T-helper 17 cell (primary cell): ENCODE measurements at places on chromosomes 11 and 22. TPM values are rescaled to one million over a fixed set of nuclear protein-coding genes. Genes with fewer than 3 reads are reported as not detected.

The HEPN1 gene
- total RNA-seq, result not detected

- H3K4me3 ChIP-seq, result no peak overlapping the region
- no peak for DNase-seq
- no peak overlapping the region for H3K27ac ChIP-seq
- no peaks in the 10 kb centered on the region for H3K36me3 ChIP-seq
- no peaks in the 10 kb centered on the region for H3K27me3 ChIP-seq
Measured at GRCh38 chr11:26105762-26106423, 226.0 kb upstream of the ANO3 start.

DNA sequence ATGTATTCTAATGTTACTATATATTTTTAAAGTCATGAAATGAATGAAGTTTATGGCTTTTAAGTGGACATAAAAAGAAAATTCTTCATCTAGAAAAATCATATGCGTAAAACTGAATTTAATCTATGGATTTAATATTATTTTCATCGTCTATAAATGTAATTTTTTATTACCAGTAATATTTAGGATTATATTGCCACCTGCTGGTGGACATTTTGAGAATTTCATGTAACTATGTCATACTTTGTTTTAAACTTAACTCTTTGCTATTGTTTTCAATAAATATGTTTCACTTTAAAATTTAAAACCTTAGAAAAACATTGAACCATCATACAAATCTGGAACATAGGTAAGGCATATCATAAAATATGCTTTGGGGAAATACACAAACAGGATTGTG, 66.5 kb upstream of the CEP126 start:
- peaks cover 24% of the 10 kb centered on the region for H3K27me3 ChIP-seq
- DNase-seq, result no peak
- H3K4me3 ChIP-seq, result no peak overlapping the region
- H3K27ac ChIP-seq, result no peak overlapping the region
- no peaks in the 10 kb centered on the region for H3K36me3 ChIP-seq
- peaks cover 2% of the 10 kb centered on the region for H3K4me1 ChIP-seq

The PATE2 gene
- total RNA-seq, result not detected

The AGBL2 gene
- 8.2 TPM for total RNA-seq

- H3K36me3 ChIP-seq, result no peaks in the 10 kb centered on the region
- DNase-seq, result no peak
- no peaks in the 10 kb centered on the region for H3K27me3 ChIP-seq
- H3K4me1 ChIP-seq, result no peaks in the 10 kb centered on the region
Measured at GRCh38 chr11:84564180-84564866, 1062.8 kb downstream of the DLG2 start.

The SAA4 gene
- total RNA-seq, result not detected

The OR51B2 gene
- total RNA-seq, result not detected

GRCh38 chr11:2886191-2886894, 768 bp upstream of the CDKN1C start:
- peaks cover 18% of the 10 kb centered on the region for H3K4me1 ChIP-seq
- H3K27ac ChIP-seq, result no peak overlapping the region
- peak overlapping the region; percentile 79 for H3K4me3 ChIP-seq

GRCh38 chr22:19844377-19845053, 10.2 kb downstream of the GNB1L start:
- no peaks in the 10 kb centered on the region for H3K36me3 ChIP-seq
- H3K4me3 ChIP-seq, result peak overlapping the region; percentile 41
- peaks cover 13% of the 10 kb centered on the region for H3K4me1 ChIP-seq
- H3K27ac ChIP-seq, result no peak overlapping the region
- H3K27me3 ChIP-seq, result no peaks in the 10 kb centered on the region

GRCh38 chr11:118170882-118171268, 5.6 kb downstream of the SCN2B start:
- no peaks in the 10 kb centered on the region for H3K36me3 ChIP-seq
- H3K27ac ChIP-seq, result no peak overlapping the region
- no peak for DNase-seq
- peaks cover 8% of the 10 kb centered on the region for H3K4me1 ChIP-seq
- H3K27me3 ChIP-seq, result peaks cover 28% of the 10 kb centered on the region

- H3K36me3 ChIP-seq, result peaks cover 12% of the 10 kb centered on the region
- DNase-seq, result no peak
- peaks cover 26% of the 10 kb centered on the region for H3K4me1 ChIP-seq
- H3K27ac ChIP-seq, result peak overlapping the region; percentile 94
- no peaks in the 10 kb centered on the region for H3K27me3 ChIP-seq
- peak overlapping the region; percentile 96 for H3K4me3 ChIP-seq
Measured at GRCh38 chr11:6483015-6483414, 1.7 kb downstream of the TIMM10B start.

The LSP1 gene
- total RNA-seq, result 299 TPM

The EIF1AD gene
- total RNA-seq, result 85.2 TPM

The PRRG4 gene
- 0.07 TPM for total RNA-seq

DNA sequence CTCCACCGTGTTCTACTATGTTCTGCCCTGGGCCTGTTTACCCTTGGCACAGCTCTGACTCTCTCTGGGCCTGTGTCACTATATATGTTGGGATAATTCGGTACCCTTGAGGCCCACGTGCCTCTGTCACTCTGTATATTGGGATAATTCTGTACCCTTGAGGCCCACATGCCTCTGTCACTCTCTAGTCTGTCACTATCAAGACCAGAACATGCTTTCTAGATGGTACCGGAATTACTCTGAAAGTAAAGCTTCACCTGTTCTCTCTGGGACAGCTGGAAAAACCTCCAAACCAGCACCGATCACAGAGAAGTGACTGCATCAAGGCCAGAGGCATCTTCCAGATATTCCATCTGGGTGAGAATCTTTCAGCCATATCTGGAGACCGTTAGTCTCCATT, 9.3 kb upstream of the FCHSD2 start:
- H3K36me3 ChIP-seq, result no peaks in the 10 kb centered on the region
- DNase-seq, result no peak
- peaks cover 49% of the 10 kb centered on the region for H3K4me1 ChIP-seq

DNA sequence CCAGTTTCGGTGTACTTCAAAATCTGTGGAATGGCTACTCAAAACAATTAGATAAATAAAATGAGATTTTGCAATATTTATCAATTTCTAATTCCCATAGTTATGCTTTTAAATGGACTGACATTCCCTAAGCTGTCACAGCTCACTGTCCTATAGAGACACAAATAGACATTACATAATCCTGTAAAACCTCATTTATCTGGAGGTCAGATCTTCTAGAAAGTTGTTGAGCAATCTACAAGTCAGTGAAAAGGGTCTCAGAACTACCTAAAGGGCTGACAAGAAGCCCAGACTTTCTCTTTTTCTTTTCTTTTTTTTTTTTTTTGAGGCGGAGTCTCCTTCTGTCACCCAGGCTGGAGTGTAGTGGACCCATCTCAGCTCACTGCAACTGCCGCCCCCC, 12.0 kb downstream of the ALG8 start:
- H3K27me3 ChIP-seq, result no peaks in the 10 kb centered on the region
- H3K4me3 ChIP-seq, result no peak overlapping the region
- H3K27ac ChIP-seq, result no peak overlapping the region
- no peaks in the 10 kb centered on the region for H3K36me3 ChIP-seq
- no peak for DNase-seq

The CTSC gene
- 52.8 TPM for total RNA-seq

DNA sequence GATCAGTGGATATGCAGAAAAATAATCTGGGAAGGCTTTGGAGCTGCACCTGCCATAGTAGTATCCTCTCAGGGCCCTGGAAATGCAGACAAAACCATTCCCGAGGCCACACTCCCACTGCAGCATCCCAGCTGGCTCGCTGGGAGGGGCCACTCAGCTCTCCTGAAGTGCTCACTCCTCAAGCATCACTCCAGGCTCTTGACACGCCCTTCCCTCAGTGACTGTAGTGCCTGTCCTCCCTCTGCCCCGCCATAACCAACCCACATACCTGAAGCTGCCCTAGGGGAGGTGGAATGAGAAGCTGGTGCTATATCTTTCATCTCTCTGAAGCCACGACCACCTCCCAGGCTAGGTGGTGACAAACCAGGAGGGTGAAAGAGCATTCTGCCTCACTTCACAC, 4.8 kb downstream of the DSCAML1 start:
- H3K27ac ChIP-seq, result no peak overlapping the region
- no peaks in the 10 kb centered on the region for H3K36me3 ChIP-seq
- H3K27me3 ChIP-seq, result peaks cover 88% of the 10 kb centered on the region

DNA sequence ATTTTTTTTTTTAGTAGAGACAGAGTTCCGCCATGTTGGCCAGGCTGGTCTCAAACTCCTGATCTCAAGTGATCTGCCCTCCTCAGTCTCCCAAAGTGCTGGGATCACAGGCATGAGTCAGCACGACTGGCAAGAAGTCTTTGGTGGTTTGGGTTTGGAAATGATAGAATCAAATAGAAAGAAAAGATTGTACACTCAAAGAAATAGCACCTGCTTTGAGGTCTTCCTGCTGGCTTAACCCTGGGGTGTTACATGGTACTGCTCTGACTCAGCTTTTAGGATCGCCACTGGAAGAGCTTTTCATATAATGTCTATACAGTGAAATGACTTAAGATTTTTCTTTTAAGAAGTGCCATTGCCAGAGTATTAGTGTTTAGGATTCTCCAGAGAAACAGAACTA, 50.2 kb downstream of the JAM3 start:
- no peak overlapping the region for H3K4me3 ChIP-seq
- DNase-seq, result no peak
- H3K36me3 ChIP-seq, result no peaks in the 10 kb centered on the region
- H3K4me1 ChIP-seq, result peaks cover 3% of the 10 kb centered on the region
- no peak overlapping the region for H3K27ac ChIP-seq

DNA sequence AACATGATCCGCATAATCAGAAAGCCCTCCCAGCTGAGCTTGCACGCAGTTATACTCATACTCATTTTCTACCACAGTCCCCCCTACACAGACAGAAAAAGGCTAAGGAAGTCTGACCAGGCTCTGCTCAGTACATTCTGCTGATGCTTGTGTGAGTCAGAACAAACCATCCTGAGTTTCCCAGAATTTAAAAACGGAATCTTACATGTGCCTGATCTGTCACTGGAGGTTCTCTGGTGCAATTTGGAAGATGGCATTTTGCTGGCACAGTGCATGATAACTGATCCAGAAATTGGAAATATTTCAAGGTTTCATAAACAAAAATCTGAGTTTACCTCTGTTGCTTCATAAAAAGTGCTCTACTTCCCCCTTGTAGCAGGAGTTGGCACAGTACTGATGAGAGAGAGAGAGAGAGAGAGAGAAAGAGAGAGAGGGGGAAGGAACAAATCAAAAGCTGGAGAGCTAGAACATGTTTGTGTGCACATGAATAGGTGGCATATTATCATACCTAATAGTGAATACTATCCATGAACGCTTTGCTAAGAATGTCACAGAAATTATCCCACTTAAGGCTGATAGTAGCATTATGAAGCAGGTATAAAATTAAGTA, 1085.3 kb downstream of the DLG2 start:
- no peaks in the 10 kb centered on the region for H3K36me3 ChIP-seq
- no peaks in the 10 kb centered on the region for H3K27me3 ChIP-seq

DNA sequence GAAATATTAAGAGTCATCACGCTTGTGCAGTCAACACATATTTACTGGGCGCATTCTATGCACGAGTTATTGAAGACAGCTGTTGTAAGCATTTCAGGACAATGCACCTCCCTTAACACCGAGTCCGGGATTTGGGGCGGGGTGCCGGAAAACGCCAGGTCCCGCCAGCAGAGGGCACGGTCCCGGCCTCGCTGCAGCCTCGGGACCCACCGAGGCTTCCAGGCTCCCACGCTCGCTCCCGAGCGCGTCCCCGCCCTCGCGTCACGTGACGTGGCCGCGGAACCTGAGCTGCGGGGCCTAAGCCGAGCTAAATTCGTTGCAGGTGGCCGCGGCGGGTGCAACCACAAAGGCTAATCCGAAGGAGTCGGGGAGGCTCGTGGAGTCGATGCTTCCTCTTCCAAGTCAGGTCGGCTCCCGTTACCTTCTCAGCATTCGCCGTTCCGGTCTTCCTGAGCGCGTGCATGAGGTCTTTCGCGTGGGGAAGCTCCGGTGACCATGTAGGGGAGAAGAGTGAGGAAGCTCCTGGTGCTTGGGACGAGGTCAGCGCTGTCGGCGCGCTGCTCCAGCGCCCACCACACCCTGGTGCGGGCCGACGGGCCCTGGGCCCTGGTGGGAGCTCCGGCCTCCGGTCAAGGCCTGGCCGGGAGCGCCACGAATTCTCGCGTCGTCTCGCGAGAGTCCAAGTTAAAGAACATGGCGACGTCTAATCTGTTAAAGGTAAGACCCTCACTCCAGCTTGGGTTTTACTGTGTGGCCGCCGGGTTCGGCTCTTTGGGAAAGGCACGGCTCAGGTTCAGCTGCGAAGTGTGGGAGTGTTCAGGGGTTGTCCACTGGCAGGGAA, at the start of gene CUL5:
TSS of gene CUL5 (plus strand) at position 243 of the 841 bp plus-strand sequence. CDS start at position 694, 451 bp downstream.
- peak within 1 kb of the TSS; percentile 98 for H3K4me3 ChIP-seq
- peaks cover 17% of the 10 kb centered on the region for H3K4me1 ChIP-seq
- H3K36me3 ChIP-seq, result no peaks in the 10 kb centered on the region
- peak within 1 kb of the TSS; percentile 98 for H3K27ac ChIP-seq

DNA sequence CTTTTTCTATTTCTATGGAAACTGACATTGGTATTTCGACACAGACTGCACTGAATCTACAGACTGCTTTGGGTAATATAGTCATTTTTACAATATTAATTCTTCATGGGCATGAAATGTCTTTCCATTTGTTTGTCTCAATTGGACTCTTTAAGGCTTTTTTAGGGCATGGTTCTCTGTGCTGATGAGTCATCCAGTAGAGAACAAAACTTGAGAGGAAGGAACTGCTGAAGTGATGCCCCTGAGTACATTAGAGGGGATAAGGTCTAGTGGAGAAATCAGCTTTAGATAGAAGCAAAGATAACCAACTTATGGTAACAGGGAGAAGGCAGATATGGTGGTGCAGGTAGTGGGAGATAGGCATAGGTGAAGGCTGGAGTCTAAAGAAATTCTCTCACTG, 25.1 kb downstream of the TSG101 start:
- peaks cover 22% of the 10 kb centered on the region for H3K36me3 ChIP-seq
- H3K4me3 ChIP-seq, result no peak overlapping the region
- no peak overlapping the region for H3K27ac ChIP-seq
- H3K27me3 ChIP-seq, result no peaks in the 10 kb centered on the region
- no peak for DNase-seq

GRCh38 chr11:4118107-4118506, 23.5 kb downstream of the RRM1 start:
- H3K4me3 ChIP-seq, result no peak overlapping the region
- H3K4me1 ChIP-seq, result peaks cover 13% of the 10 kb centered on the region
- no peak for DNase-seq
- no peaks in the 10 kb centered on the region for H3K27me3 ChIP-seq
- peaks cover 15% of the 10 kb centered on the region for H3K36me3 ChIP-seq

- no peak overlapping the region for H3K4me3 ChIP-seq
- DNase-seq, result no peak
Measured at GRCh38 chr11:83241291-83241946, 44.7 kb downstream of the CCDC90B start.

- peaks cover 29% of the 10 kb centered on the region for H3K4me1 ChIP-seq
- H3K27ac ChIP-seq, result peak overlapping the region; percentile 97
- H3K4me3 ChIP-seq, result peak overlapping the region; percentile 99
- no peak for DNase-seq
- no peaks in the 10 kb centered on the region for H3K27me3 ChIP-seq
- H3K36me3 ChIP-seq, result peaks cover 15% of the 10 kb centered on the region
Measured at GRCh38 chr11:111765320-111765983, 737 bp downstream of the PPP2R1B start.

The CRELD2 gene
- total RNA-seq, result 36.7 TPM
